Activated CD4-positive, alpha-beta T cell treated with anti-CD3 and anti-CD28 coated beads, Interleukin-2, amount 50 U/mL, for 24 hours (primary cell): ENCODE measurements at places on chromosomes 5 and 9.

- no peak for DNase-seq
Observed at GRCh38 chr9:135835131-135835530, 72.2 kb downstream of the CAMSAP1 start.

GRCh38 chr9:34437006-34437925, 21.1 kb downstream of the FAM219A start:
- peak; percentile 58 for DNase-seq

DNA sequence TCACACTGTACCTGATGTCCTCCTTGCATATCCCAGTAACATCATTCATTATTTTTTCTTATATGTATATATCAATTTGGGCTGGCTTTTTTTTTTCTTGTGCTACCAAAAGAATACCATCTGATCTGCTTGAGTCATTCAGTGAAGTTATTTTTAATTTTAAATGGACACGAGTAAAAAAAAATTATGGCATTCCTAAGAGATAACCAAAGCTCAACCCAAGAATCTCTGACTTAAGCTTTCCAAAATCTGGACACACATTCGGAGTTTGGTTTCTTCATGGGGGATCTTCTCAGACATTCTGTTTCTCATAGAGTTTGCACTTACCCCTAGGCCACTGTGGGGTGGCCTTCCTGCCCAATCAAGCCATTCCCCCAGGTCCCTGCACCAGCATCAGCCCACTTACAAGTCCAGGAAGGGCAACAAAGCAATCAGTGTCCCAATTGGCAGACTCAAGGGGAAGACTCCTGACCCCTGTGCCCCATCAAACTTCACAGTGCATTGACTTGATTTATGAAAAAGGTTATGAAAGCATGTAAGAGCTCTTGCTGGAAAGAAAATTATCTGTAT, 49.2 kb upstream of the SPDL1 start:
- DNase-seq = no peak

DNA sequence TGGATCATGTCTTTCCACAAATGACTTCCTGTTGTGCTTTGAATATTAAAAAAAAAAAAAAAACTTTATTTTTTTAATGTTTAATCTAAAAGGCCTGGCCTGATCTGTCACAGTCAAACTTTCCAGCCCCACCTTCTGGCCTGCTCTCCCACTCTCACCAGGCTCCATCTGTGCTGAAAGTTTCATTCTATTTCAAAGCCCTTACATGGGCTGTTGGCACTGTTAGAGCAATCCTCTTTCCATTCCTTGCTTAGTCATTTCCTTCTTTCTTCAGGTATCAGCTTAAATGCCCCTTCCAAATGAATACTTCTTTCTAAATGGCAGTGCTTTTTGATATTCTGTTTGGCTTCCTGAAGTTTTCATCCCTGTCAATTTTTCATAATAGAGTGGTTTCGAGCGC, 1104.8 kb upstream of the C9orf72 start:
- no peak for DNase-seq

DNA sequence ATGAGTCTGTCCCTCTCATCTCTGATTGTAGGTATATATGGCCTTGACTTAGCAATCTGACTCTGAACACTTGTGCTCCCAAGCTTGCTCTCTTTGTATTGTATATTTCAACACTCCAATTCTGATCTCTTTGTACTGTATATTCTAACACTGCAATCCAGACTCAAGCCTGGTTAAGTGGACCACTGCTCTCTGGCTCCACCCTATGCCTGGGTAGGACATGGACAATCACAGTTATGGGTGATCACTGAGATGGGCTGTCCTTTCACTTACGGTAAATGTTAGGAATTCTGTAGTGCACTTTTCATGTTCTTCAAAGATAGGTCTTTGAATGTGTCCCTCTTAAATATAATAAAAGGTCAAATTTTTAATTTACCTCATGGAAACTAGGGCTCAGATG, 165.1 kb downstream of the TLR4 start:
- no peak for DNase-seq

DNA sequence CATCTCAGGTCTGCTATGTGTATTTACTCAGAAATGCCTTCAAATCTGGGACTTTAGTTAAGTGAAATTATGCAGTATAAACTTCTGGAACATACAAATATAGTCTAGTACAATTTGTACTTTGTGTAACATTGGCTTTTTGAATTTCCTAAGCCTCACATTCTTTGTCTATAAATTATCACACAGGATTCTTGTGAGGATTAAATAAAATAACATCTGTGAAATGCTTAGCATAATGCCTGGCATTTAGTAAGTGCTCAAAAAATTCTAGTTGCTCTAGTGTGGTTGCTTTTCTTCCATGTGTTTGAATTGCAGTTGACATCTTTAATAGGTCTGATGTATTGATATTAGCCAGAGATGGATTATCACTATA, 2.6 kb downstream of the HMMR start:
- no peak for DNase-seq

DNA sequence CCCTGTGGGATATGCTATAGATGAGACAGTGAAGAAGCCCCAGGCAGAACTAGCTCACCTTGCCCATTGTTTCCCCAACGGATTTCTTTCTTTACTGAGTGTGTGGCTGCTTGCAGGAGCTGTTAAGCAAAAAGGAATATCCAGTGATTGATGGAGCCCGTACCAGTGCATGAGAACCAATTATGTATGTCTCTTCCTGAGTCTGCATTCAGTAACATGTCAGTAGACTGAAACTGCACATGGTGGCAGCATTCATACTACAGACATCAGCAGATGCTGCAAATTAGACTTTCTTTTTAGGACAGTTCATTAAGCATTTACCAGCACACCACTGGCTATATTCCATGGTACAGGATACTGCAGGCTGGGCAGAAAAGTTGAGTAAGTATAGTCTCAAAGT, 90.3 kb upstream of the PLCXD3 start:
- no peak for DNase-seq

GRCh38 chr5:78659714-78660113, 11.1 kb upstream of the LHFPL2 start:
- no peak for DNase-seq

- no peak for DNase-seq
Observed at GRCh38 chr5:98110791-98111190, 662.7 kb upstream of the RGMB start.

GRCh38 chr5:149951138-149951749, 6.7 kb upstream of the PDE6A start:
- no peak for DNase-seq

GRCh38 chr9:100066539-100066938, 32.3 kb downstream of the ERP44 start:
- DNase-seq = no peak

DNA sequence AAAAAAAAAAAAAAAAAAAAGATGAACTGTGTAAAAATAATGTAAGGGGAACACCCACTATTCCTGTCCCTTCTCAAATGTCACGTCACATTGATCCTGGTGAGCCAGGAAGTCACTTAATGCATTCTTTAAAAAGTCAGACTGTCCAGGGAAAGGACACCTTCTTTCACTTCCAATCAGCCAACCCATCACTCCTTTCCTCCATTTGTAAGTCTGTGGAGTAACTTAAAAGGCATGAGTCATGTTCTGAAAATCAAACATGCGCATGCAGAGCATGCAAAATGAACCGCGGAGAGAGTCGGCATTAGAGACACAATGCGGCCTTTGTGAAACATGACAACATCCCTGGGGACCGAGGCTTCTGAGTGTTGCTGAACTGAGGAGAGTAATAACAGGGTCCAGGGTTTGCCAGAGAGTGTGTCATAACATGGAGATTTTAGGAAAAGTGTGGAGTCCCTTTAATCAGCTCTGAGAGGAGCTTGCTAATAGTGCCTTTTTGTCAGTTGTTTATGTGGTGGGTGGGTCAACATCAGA, 77.6 kb upstream of the SEMA6A start:
- DNase-seq = no peak

- DNase-seq = no peak
Observed at GRCh38 chr5:6535594-6535993, 86.9 kb downstream of the UBE2QL1 start.

- DNase-seq = no peak
Observed at GRCh38 chr5:128966846-128967245, 1.6 kb downstream of the SLC27A6 start.

- no peak for DNase-seq
Observed at GRCh38 chr5:134662971-134663370, 14.4 kb downstream of the SEC24A start.

- DNase-seq = peak; percentile 33
Observed at GRCh38 chr5:59367791-59368394, 525.6 kb downstream of the PDE4D start.

- no peak for DNase-seq
Observed at GRCh38 chr9:68980341-68980914, 33.5 kb downstream of the PRKACG start.

DNA sequence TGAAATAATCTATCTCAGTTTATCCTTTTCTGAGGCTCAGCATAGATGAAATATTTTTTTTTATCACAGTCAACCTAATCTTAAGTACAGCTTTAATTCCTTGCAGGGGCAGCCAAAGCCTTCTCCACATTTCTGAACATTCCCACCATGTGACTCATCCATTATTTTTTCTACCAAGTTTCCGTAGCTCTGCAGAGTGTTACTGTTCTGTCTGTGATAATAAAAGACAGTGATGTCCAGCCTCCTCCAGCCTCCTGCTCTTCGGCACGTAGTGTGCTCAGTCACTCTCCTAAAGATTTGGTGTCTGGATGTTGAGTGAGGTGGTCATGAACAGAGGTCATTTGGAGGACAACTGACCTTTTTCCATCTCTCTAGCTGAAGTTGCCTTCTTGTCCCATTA, 338.1 kb upstream of the ADAMTS16 start:
- no peak for DNase-seq

DNA sequence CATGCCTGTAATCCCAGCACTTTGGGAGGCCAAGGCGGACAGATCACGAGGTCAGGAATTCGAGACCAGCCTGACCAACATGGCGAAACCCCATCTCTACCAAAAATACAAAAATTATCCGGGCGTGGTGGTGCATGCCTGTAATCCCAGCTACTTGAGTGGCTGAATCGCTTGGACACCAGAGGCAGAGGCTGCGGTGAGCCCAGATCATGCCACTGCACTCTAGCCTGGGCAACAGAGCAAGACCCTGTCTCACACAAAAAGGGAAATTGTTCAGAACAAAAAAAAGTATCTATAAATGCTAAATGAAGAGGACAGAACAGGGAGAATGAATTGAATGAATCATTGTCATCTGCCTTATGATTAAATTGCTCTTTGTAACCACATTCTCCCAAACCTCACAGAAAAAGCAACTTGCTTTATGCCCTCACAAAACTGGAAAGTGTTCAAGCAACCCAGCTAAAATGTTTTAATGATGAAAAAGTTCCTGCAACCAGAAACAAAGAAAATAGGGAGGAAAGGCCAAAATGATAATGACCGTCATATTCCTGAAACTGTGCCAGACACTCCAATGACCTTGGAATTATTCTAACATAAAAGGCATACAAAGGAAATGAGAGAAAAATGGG, 83.7 kb downstream of the SERINC5 start:
- DNase-seq = no peak

DNA sequence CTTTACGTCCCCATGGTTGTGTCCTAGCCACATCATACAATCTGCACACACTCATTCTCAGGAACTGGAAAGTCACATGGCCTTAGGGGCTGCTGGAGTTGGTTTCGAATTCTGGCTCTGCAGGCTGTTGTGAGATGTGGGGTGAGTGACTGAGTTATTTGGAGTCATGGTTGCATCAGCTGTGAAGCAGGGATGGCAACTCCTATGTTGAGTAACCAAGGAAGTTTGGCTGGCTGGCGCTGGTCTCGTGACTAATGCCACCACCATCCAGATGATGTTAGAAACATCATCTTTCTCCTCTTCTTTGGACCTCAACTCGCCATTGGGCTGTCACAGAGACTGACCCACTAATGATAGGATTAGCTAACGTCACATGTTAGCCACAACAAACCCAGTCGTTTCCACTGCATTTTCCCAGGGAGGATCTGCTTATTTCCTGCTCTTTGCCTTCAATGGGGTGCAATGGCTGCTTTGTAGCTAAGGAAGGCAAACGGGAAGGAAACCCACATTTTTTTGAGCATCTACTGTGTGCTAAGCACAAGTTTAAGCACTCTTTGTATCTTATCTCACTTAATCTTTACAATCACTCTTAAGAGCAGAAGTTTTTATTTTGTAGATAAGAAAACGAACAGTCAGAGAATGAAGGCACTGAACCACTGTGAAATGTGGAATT, 78.1 kb upstream of the UBTD2 start:
- no peak for DNase-seq

- DNase-seq = no peak
Observed at GRCh38 chr9:23830929-23831730, 5.1 kb upstream of the ELAVL2 start.

GRCh38 chr9:79233542-79233941, 338.2 kb upstream of the TLE4 start:
- no peak for DNase-seq

- DNase-seq = no peak
Observed at GRCh38 chr5:55096182-55096581, 6.3 kb upstream of the GZMA start.
